ENCODE measurements at places on chromosomes 11 and 22. TPM values are rescaled to one million over a fixed set of nuclear protein-coding genes. Genes with fewer than 3 reads are reported as not detected.

The DGAT2 gene
- polyA plus RNA-seq: 1.7 TPM

The FIBIN gene
- 9.2 TPM for polyA plus RNA-seq

The CRYBA4 gene
- not detected for polyA plus RNA-seq

The SLC22A12 gene
- polyA plus RNA-seq: not detected

DNA sequence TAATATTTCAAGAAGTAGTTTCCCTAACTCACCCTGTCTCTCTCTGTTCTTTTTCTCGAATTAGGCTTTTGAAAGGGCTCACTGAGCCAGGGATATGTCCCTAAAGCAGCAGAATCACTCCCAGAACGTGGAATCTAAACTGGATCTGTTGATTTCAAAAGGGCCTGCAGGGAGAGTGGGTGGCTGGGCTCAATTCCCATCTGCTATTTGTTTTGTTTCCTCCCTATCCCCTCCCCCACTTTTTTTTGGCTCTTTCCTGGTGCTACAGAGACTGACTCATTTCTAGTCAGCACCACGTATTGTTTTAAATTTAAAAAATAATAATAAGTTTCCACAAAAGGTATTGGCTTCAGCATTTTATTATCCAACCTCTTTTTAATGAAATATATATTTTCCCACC, 961.5 kb downstream of the FAM181B start:
- DNase-seq: peak; percentile 42
- no peak overlapping the region for H3K27ac ChIP-seq
- H3K36me3 ChIP-seq: no peaks in the 10 kb centered on the region
- H3K4me3 ChIP-seq: no peak overlapping the region
- H3K4me1 ChIP-seq: no peaks in the 10 kb centered on the region

DNA sequence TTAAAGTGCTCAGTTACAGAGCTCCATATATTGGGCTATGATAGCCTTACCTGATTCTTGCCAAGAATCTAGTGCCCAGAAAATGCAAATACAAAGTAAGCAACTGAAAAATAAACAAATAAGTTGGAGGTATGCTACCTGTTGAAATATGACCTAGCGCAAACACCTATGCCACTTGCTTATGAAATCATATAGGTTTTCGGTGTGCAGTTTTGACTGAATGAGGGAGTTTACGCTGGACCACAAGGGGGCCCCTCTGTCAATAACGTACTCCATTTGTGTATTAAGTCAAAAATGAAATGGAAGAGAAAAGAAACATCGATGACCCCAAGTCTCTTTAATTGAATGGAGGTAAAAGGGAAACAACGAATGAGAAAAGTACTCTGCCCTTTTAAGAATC, 84.9 kb upstream of the TRIM77 start:
- DNase-seq: no peak
- no peaks in the 10 kb centered on the region for H3K36me3 ChIP-seq
- no peaks in the 10 kb centered on the region for H3K4me1 ChIP-seq
- no peak overlapping the region for H3K27ac ChIP-seq
- no peak overlapping the region for H3K4me3 ChIP-seq

DNA sequence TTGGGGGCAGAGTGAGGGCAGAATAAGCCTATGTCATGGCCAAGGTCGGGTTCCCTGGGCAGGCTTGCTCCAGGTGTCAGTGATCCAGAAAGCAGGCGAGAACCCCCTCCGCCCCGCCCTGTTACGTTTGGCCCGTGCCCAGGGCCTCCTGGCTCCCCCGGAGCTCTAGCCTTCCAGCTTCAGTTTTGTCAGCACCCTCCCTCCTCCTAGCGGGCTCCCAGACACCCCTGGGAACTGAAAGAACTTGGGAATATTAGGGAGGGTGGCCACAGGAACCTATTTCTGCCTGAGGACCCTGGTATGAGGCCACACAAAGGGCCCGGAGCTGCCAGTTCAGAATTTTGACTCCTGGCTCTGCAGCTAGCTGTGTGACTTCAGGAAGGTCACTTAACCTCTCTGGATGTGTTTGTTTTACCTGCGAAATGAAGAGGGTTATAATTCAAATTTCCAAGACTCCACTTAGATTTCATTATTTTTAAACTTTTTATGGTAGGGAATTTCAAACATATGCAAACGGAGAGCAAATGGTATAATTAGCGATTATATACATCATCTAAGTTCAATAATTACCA, 1.2 kb downstream of the TUBA8 start:
- peaks cover 30% of the 10 kb centered on the region for H3K27me3 ChIP-seq
- DNase-seq: peak; percentile 51
- no peaks in the 10 kb centered on the region for H3K36me3 ChIP-seq

DNA sequence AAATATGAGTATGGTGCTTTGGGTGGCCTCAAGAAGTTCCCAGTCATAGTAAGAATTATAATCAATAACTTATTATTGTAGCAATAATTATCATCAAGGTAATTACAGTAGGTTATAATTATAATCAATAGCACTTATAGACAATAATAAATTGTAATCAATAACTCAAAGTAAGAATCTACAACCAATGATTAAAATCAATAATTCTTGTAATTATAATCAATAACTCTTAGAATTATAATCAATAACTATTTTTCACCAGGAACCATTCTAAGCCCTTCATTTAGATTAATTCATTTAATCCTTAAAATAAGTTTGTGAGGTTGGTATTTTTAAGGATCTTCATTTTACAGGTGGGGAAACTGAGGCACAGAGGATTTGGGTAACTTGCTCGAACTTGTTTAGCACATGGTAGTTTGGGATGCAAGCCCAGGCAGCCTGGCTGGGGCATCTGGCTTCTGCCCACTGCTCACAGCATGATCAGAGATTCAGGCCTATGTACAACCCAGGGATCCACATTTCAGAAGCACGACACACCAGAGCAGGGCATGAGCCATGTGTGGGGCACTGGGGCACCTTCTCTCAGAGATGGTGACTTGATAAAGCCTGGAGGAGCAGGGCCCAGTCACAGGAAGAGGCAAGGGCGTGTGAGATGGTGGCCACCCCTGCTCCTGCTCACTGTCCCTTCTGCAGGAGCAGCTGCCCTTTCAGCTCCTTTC, 46.6 kb downstream of the SLC1A2 start:
- H3K27ac ChIP-seq: peak overlapping the region; percentile 2
- no peak for DNase-seq
- H3K4me3 ChIP-seq: no peak overlapping the region
- H3K4me1 ChIP-seq: no peaks in the 10 kb centered on the region
- H3K27me3 ChIP-seq: no peaks in the 10 kb centered on the region
- H3K36me3 ChIP-seq: no peaks in the 10 kb centered on the region

- H3K36me3 ChIP-seq: no peaks in the 10 kb centered on the region
- no peak overlapping the region for H3K27ac ChIP-seq
- no peaks in the 10 kb centered on the region for H3K4me1 ChIP-seq
- no peaks in the 10 kb centered on the region for H3K27me3 ChIP-seq
- no peak for DNase-seq
Measured at GRCh38 chr22:37157516-37158285, 8.0 kb upstream of the IL2RB start.

DNA sequence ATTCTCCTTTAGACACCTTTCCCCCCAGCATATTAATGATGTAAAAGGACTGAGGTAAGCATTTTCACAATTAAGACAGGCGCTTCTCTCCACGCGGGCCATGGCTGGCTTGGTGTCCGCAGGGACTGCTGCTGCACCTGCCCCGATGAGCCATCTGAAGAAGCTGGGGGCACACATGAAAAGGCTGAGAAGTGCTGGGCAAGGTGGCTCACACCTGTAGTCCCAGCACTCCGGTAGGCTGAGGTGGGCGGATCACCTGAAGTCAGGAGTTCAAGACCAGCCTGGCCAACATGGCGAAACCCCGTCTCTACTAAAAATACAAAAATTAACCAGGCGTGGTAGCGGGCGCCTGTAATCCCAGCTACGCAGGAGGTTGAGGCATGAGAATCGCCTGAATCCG, 21.3 kb downstream of the KRTAP5-6 start:
- DNase-seq: no peak
- peaks cover 52% of the 10 kb centered on the region for H3K27me3 ChIP-seq
- no peaks in the 10 kb centered on the region for H3K4me1 ChIP-seq
- H3K36me3 ChIP-seq: no peaks in the 10 kb centered on the region
- H3K27ac ChIP-seq: no peak overlapping the region

DNA sequence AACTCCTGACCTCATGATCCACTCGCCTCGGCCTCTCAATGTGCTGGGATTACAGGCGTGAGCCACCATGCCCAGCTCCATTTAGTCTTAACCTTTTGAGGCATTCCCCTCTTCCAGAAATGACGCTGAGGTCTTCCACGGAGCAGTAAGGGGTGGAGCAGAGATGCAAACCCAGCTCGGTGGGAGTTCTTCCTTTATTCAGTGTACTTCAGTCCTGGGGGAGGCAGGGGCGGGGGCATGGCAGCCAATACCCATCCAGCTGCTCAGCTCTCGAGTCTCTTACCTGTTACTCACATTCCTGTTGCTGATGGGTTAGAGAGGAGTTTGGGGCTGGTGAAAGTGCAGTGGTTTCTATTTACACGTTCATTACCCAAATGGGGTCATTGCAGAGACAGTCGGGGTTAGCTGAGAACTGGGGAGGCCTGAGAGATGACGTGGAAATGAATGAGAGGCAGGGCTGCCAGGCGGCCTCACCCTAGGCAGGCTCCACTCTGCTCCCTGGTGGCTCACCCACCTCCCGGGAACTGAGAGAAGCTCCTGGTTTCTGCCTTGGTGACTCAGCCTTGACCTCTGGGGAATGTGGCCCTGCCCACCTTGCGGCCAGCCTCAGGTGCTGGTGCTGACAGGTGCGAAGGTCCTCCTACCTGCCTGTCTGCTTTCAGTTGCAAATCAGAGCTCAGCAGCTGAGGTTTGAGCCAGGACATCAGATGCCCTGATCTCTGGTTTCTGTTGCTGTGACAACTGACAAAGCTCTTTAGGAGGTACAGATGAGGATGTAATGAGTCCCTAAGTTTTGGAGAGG, 13.4 kb upstream of the ST14 start:
- H3K27ac ChIP-seq: peak overlapping the region; percentile 82
- H3K36me3 ChIP-seq: peaks cover 5% of the 10 kb centered on the region
- no peaks in the 10 kb centered on the region for H3K27me3 ChIP-seq
- H3K4me1 ChIP-seq: peaks cover 17% of the 10 kb centered on the region

- H3K36me3 ChIP-seq: peaks cover 51% of the 10 kb centered on the region
- DNase-seq: peak; percentile 77
Measured at GRCh38 chr11:61777234-61778090, 14.9 kb downstream of the TMEM258 start.

DNA sequence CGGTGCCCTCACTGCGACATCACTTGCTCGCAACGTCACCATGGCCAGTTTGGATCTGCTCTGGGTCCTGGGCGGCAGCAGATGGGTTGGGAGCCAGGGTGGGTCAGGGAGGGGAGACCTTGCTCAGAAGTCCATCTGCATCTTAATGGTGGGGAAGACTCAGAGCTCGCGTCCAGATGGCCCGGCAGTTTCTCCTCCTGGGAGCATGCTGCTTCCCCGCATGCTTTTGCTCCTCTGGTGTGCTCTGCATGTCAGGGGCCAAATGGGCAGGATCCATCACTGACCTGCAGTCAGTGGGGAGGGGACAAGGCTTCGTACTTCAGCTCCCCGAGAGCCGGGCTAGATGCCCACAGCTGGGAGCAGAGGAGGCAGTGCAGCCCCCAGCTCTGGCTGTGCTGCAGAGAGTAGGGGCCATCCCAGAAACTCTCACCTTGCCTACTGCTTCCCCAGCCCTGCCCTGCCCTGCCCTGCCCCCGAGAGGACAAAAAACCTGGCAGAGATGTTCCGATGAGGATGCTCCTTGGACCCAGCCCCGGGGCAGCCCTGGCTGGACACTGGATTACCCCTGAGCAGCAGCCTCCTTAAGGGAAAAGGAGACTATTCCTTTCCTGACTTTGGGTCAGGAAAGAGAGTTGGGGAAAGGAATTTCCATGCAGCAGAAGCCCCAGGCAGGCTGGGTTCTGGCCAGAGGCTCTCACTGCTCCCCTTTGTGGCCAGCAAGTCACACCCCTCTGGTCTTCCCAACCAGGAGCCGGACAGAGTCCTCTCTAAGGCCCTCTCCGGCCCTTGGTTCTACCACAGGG, 149.9 kb downstream of the PKNOX2 start:
- H3K4me1 ChIP-seq: peaks cover 24% of the 10 kb centered on the region
- H3K36me3 ChIP-seq: no peaks in the 10 kb centered on the region
- no peak overlapping the region for H3K27ac ChIP-seq

- H3K4me1 ChIP-seq: peaks cover 84% of the 10 kb centered on the region
- H3K27ac ChIP-seq: no peak overlapping the region
- peaks cover 100% of the 10 kb centered on the region for H3K36me3 ChIP-seq
- H3K4me3 ChIP-seq: no peak overlapping the region
- H3K27me3 ChIP-seq: no peaks in the 10 kb centered on the region
- DNase-seq: no peak
Measured at GRCh38 chr22:38494498-38494897, 11.6 kb downstream of the DDX17 start.

DNA sequence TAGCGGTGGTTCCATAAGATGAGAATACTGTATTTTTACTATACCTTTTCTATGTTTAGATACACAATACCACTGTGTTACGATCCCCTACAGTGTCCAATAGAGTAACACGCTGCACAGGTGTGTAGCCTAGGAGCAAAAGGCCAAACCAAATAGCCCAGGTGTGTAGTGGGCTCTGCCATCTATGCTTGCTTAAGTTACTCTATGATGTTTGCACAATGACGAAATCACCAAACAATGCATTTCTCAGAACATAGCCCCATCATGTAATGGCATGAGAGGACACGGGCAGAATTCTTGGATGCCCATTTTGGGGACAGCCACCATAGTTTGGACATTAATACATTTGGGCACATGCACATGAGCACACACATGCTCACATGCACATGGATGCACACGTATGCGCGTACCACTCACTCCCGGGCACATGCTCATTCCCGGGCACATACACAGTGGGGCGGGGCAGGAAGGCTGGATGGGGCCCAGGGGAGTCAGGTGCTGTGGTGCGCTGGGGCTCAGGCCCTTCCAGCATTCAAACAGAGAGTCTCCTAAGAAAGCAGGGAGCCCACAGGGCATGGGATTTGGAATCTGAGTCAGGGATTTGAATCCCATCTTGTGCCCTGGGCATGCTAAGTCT, 51.1 kb downstream of the RTN4R start:
- no peaks in the 10 kb centered on the region for H3K36me3 ChIP-seq
- peak; percentile 51 for DNase-seq
- peaks cover 17% of the 10 kb centered on the region for H3K4me1 ChIP-seq
- peak overlapping the region; percentile 20 for H3K27ac ChIP-seq
- H3K4me3 ChIP-seq: no peak overlapping the region

GRCh38 chr11:76288166-76288980, 82.1 kb upstream of the WNT11 start:
- H3K36me3 ChIP-seq: no peaks in the 10 kb centered on the region
- no peak overlapping the region for H3K4me3 ChIP-seq
- no peak for DNase-seq
- H3K4me1 ChIP-seq: no peaks in the 10 kb centered on the region
- H3K27me3 ChIP-seq: no peaks in the 10 kb centered on the region

DNA sequence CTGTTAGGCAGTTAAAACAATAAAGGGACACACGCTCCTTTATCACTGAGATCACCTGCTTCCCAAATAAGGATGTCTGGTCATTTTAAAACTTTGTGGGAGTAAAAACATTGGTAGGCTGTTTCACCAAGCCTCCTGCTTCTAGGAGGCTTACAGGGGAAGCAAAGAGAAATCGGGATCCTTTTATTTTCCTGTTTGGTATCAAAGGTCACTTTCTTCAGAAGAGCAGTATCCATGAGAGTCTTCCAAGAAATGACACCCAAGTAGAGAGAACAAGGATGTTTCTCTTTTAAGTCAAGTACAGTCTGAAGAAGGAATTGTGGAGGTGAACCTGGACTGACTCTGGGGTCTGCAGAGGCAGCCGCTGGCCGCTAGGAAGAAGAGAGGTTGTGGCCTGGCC, 36.9 kb upstream of the BID start:
- no peak overlapping the region for H3K27ac ChIP-seq
- H3K27me3 ChIP-seq: no peaks in the 10 kb centered on the region
- peaks cover 25% of the 10 kb centered on the region for H3K36me3 ChIP-seq
- no peak for DNase-seq
- H3K4me1 ChIP-seq: peaks cover 20% of the 10 kb centered on the region

GRCh38 chr11:1224111-1224490, 1.2 kb downstream of the MUC5B start:
- no peaks in the 10 kb centered on the region for H3K36me3 ChIP-seq
- H3K4me3 ChIP-seq: no peak overlapping the region
- H3K27me3 ChIP-seq: peaks cover 19% of the 10 kb centered on the region
- H3K27ac ChIP-seq: no peak overlapping the region
- DNase-seq: no peak
